GM23338 (cell line): ENCODE measurements at places on chromosomes 7 and 10.

GRCh38 chr7:27636326-27637006, 26.2 kb downstream of the HIBADH start:
- no peaks in the 10 kb centered on the region for H3K36me3 ChIP-seq
- DNase-seq, result peak; percentile 47
- H3K4me1 ChIP-seq, result peaks cover 27% of the 10 kb centered on the region
- H3K27ac ChIP-seq, result no peak overlapping the region
- no peak overlapping the region for H3K4me3 ChIP-seq

DNA sequence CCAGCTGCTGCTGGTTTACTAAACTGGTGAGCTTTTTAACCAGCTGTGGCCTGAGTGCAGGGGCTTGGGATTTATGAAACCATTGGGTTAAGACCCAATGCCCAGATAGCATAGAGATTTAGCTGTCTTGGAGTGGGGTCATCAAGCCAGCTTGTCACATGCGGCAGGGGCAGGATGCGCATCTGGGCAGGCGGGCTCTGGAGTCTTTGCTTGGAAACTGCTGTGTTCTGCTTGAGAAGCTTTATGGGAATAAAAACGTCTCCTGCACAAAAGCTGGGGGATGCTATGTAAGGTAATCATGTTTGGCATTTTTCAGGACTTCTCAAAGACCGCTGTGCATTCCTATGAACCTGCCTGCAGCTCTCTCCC, 136.3 kb downstream of the MAPK8 start:
- no peak overlapping the region for H3K27ac ChIP-seq
- DNase-seq, result no peak
- no peak overlapping the region for H3K4me3 ChIP-seq
- H3K4me1 ChIP-seq, result no peaks in the 10 kb centered on the region

DNA sequence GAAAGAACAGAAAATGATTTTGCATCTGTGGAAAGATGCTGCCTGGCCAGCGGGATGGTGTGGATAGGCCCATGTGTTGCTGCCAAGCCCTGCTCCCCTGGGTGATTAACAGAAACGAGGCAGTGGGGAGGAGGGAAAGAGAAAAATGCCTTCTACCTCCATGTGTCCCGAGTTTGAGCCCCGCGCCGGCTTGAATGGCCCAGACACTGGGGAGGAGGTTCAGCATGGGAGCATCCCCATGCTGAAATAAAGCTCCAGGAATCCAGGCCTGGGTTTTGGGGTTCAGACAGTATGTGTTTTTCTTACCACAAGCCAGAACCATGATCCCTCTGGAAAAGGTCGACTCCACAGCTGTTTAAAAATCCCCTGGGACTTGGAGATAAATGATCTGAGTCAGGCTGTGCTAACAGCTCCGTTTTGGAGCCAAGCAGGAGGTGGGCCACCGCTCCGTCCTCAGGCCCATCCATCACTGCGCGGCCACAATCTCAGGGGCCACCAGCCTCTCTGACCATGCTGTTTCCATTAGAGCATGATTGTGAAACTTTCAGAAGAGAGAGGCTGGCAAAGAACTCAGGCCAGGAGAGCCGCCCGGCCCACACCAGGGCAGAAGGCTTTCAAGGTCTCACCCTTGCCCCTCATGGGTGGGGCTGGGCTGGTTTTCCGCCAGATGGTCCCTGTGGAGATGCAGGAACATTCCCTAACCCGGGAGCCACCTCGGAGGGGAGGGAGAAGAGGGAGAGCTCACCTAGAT, 299.7 kb downstream of the ZEB1 start:
- no peaks in the 10 kb centered on the region for H3K27me3 ChIP-seq
- no peak for DNase-seq
- no peak overlapping the region for H3K27ac ChIP-seq
- no peaks in the 10 kb centered on the region for H3K36me3 ChIP-seq
- no peak overlapping the region for H3K4me3 ChIP-seq

DNA sequence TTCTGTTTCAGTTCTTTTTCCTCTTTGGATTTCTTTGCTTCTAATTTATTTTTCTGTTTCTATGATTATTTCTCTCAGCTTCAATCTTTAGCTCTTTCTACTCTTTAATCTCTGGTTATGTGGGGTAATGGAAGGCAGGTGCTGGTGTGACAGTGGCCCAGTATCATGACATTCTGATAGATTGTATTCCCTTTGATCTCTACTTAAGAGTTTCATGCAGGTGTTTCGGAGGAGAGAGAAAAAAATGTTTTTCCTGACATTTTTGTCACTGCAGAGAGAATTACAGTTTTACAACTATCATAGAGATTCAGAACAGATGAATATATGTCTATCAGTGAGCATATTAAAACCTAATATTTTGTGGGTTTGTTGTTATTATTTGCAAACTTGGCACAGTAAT, 524.9 kb downstream of the CNTNAP2 start:
- H3K27ac ChIP-seq, result no peak overlapping the region
- H3K4me3 ChIP-seq, result no peak overlapping the region
- no peak for DNase-seq
- H3K4me1 ChIP-seq, result no peaks in the 10 kb centered on the region

DNA sequence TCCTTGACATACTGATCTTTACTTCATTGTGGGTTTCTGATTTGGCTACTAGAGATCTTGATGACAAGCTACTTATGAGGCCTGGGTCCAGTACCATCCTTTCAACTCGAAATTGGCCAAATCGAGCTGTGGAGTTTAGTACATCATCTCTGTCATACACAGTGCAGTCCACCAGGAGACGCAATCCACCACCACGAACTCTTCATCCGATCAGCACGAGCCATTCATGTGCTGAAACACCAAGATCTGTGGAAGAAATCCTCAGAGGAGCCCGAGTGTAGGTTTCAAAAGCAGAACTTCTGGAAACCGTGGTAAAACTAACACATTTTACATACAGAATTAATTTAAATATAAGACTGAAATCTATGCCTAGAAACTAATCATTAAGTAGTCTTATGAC, 14.2 kb downstream of the DNAJC9 start:
- no peak overlapping the region for H3K27ac ChIP-seq
- peak; percentile 45 for DNase-seq
- no peak overlapping the region for H3K4me3 ChIP-seq
- H3K27me3 ChIP-seq, result no peaks in the 10 kb centered on the region

DNA sequence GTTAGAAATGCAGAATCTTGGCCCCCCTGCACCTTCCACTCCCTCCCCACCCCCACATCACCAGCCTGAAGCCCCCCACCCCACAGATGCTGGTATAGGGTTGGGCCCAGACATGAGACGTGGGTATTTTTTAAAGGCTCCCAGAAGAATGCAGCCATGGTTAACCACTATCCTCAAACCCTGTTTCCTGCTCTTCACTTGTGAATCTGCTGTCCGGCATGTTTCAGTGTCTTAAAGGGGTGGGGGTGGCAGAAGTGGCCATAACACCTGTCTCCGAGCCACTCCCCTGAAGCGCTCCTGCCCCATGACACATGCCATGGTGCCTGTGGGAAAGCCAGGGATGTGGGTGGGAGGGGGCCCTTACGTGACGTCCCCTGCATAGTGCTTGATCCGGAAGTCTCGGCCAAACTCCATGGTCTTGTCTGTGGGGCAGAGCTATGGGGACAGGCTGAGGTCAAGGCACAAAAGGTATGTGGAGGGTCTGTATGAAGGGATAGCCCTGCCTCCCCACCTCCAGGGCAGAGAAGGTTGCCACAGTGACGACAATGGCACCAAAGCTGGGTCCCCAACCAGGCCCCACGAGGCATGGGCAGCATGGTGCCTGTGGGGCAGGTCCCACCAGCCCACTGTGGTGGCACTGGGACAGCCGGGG, 9.6 kb downstream of the MYO1G start:
- no peak overlapping the region for H3K4me3 ChIP-seq
- H3K36me3 ChIP-seq, result no peaks in the 10 kb centered on the region
- H3K27me3 ChIP-seq, result no peaks in the 10 kb centered on the region
- DNase-seq, result no peak

GRCh38 chr7:51062222-51062987, 254.2 kb downstream of the COBL start:
- DNase-seq, result no peak
- no peaks in the 10 kb centered on the region for H3K36me3 ChIP-seq
- H3K27me3 ChIP-seq, result no peaks in the 10 kb centered on the region

DNA sequence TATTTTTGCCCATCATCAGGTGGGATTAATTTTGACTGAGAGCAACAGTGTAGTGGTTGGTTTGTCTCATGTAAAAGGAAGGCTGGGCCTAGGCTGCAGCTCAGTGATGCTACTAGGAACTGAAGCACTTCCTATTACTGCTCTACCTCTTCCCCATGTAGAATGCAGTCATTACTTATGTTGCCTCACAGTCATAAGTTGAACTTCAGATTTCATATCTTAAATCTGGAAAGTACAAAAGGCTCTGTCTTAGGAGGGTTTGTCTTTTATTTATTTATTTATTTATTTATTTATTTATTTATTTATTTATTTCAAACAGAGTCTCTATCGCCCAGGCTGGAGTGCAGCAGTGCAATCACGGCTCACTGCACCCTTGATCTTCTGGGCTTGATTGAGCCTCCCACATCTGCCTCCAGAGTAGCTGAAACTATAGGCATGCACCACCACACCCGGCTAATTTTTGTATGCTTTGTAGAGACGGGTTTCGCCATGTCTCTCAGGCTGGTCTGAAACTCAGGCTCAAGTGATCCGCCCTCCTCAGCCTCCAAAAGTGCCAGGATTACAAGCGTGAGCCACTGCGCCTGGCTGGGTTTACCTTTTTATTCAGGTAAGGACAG, 721.7 kb upstream of the GALNT17 start:
- H3K4me3 ChIP-seq, result no peak overlapping the region
- H3K36me3 ChIP-seq, result no peaks in the 10 kb centered on the region
- DNase-seq, result no peak
- no peaks in the 10 kb centered on the region for H3K4me1 ChIP-seq

- H3K27me3 ChIP-seq, result no peaks in the 10 kb centered on the region
- no peak for DNase-seq
- no peak overlapping the region for H3K27ac ChIP-seq
These were observed 42.7 kb upstream of the CHST3 start for GRCh38 chr10:71921324-71922027.

DNA sequence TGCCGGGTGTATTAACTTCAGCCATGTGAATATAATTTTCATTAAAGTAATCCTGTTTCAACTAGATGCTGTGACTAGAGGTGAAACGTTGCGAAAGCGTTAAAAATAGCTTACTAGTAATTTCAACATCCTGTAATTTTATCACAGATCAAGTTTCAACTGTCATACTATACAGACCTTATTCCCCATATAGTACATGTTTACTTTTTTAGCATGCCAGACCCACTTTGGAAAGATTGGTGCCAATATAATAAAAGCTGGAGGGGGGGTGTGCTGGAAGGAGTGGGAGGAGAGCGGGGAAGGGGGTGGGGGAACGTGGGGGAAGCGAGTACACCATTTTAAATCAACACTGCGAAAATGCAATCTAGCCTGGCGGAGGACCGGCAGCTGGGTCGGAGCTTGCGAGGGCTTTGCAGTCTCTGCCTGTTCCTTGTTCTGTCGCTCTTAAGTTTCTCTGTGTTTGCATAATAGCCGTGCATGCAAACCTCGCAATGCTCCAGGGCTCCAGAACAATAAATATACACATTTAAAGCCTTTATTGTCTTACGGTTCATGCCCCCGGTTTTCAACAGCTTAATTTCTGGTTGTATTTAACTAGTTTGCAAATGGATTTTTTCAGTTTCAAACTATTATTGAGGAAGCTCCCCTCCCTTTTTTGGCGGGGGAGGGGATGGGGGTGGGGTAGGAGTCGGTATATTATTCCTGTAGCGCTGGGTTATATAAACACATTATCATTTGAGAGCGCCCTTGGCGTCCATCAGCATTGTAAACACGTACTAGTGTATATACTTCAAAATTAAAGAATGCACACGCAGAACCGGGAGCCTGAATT, 1.3 kb upstream of the ARID5B start:
- H3K4me1 ChIP-seq, result peaks cover 34% of the 10 kb centered on the region
- H3K4me3 ChIP-seq, result peak overlapping the region; percentile 76
- H3K27me3 ChIP-seq, result peaks cover 50% of the 10 kb centered on the region
- H3K27ac ChIP-seq, result no peak overlapping the region
- DNase-seq, result peak; percentile 45

DNA sequence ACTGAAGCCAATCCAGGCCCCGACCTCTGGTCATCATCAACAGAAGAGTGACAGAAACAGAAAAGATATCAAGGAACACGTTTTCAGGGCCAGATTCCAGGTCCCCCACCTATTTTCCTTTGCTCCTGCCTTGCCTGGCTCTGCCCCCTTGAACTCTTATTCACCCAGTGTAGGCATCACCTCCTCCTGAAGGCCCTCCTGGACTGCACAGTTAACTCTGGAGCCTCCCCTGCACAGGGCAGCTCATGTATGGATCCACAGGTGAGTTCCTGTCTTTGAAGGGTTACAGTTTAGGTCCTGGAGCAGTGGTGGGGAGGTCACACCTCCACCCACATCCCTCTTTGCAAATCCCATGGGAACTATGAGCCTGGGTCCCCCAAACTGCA, 163.3 kb upstream of the TNRC18 start:
- no peak for DNase-seq
- H3K4me3 ChIP-seq, result no peak overlapping the region
- H3K4me1 ChIP-seq, result peaks cover 6% of the 10 kb centered on the region; the same call in 1 of the 2 replicates
- H3K27ac ChIP-seq, result no peak overlapping the region

DNA sequence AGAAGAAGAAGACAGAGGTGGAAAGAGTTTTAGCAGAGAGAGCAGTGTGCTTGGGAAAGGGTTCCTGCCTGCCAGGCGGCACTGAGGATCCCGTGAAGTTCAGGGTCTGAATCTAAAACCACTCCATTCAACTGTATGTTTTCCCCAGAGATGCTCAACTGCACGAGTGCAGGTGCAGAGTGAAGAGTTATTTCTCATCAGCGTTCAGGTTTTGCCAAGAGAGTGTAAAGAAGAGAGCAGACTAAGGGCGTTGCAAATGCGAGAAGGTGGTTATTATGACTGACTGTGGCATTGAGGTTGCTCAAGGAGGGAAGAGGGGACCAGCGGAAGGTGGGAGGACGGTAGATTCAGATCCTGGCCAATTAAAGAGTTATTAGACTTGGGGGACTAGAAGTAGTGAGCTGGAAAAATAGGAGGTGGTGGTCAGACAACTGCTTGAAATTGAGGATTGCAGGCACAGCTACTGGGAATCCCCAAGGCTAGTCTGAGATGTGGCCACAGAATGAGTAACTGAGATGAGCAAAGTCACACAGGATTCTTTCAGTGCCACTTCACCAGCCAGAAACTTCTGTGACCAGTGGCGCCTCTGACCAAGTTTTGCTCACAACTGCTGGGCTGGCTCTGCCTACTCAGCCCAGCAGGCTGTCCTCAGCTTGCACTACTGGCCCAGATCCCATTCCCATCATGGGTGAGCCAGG, 29.1 kb downstream of the STRA8 start:
- H3K36me3 ChIP-seq, result no peaks in the 10 kb centered on the region
- DNase-seq, result no peak
- H3K4me3 ChIP-seq, result no peak overlapping the region
- no peaks in the 10 kb centered on the region for H3K27me3 ChIP-seq
- H3K27ac ChIP-seq, result no peak overlapping the region

GRCh38 chr7:156669035-156669828, 28.7 kb downstream of the RNF32 start:
- no peak overlapping the region for H3K27ac ChIP-seq
- H3K4me1 ChIP-seq, result peaks cover 16% of the 10 kb centered on the region; the same call in 1 of the 2 replicates
- H3K4me3 ChIP-seq, result no peak overlapping the region
